AG04450 (cell line): ENCODE measurements at places on chromosomes 4 and X.

- DNase-seq: no peak
These were observed 299.9 kb downstream of the PPP4R3C start for GRCh38 chrX:27163236-27163635.

DNA sequence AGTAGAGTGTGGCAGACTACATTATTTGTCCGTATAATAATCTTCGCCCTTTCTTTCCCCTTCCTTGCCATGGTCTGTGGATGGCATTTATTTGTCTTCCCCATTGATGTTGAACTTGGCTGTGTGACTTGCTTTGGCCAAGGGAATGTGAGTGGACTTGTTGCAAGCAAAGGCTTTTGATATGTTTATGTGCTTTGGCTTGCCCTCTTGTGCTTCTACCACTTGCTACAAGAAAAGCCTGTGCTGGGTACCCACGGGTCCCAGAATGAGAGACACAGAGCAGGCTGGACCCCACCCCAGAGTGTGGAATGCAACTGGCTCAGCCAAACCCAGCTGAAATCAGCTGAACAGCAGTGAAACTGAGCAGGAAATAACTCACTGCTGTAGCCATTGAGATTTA, 63.0 kb downstream of the FAM184B start:
- DNase-seq: no peak

GRCh38 chr4:41542526-41543275, 4.7 kb downstream of the LIMCH1 start:
- no peak for DNase-seq

- no peak for DNase-seq
These were observed 16.1 kb upstream of the SULT1E1 start for GRCh38 chr4:69876071-69876470.

- DNase-seq: no peak
These were observed 10.3 kb downstream of the CPZ start for GRCh38 chr4:8602686-8603430.

- no peak for DNase-seq
These were observed 16.7 kb downstream of the GPRIN3 start for GRCh38 chr4:89290727-89291516.

- DNase-seq: no peak
These were observed 1511.0 kb downstream of the ARAP2 start for GRCh38 chr4:34733185-34733941.

DNA sequence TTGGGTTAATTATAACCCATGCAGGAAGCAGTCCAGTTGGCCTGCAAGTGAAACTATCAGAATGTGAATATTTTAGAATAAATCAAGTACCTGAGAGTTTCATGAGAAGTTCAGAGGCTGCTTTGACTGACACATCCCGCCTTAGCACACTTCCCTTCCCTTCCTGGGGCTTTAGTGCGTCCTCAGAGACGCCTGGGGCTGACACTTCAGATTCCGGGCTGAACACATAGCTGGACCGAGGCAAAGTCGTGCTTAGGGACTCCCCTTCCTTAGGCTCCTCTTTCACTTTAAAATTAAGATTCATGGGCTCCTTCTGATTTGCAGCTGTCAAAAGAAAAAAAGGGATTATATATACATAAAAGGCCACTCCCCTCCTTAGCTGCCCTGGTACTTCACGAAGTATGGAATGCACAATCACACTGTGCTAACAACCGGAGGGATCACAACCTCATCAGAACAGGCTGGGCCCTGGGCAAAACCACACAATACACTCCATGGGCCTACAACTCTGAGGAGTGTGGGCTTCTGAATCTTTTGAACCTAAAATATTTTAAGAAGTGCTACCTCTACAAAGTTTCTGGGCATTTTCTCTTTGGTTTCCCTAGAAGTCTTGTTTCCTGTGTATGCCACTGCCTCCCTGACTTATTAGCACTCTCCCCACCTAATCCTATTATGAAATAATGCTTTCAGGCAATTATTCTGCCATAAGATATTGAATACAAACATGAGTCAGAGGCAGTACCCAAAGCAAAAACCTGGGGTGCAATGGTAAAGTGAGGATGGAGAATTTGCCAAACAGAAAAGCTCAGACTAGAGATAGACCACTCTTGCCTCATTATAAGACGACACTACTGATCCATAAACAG, 68.2 kb downstream of the ZNF827 start:
- DNase-seq: no peak

- DNase-seq: no peak
These were observed 87.4 kb upstream of the SLC7A11 start for GRCh38 chr4:138329506-138330070.

DNA sequence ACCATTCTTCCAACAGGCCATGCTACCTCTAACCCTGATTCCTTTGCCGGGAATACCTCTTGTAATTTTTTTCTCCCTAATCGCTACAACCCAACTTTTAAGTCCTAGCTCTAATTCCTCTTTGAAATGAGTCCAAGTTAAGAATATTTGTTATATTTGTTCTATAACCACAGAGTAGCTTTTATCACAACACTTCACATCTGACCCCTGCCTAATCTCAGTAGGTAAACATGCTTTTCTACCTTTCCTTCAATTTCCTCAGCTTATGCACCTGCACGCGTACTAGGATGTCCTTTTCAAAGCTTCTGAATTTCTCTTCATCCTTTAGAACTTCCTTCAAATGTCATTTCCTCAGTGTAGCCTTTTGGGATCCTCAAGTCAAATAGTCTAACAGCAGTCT, 915.5 kb upstream of the LCORL start:
- DNase-seq: no peak

DNA sequence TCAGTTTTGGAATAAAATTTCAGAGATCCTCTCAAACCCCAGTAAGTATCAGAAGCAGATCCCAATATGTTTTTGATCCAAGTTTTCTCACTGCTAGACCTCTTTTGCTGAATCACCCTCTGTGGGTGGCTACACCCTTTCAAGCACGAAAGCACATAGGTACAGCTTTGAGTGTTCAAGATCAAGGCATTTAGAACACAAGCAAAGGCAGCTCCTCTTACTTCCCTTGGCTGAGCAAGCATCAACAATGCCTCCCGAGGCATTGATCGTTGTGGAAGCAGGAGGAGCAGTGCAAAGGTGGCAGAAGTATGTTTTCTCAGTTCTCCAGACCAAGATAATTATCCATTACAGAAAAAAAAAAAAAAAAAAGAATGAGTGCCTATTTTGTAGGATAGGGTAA, 72.0 kb upstream of the TSPAN7 start:
- DNase-seq: no peak

DNA sequence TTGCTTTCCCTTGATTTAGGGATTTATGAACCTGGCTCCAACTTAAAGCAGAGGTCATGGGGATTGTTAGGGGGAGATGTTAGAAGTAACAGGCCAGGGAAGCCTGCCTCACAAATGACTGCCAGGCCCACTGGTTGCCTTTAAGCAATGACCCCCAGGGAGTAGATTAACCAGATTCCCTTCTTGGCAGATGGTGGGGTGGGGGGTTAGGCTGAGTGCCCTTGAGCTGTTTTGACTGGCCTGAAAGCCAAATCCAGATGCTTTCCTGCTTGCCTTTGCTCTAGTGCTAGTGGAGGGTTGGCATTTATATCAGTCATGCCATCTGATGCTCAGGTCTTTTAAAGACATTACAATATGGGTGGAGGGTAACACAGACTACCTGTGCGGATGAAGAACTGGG, 128.1 kb downstream of the TMEM164 start:
- no peak for DNase-seq

GRCh38 chr4:104750008-104750407, 255.3 kb upstream of the CXXC4 start:
- no peak for DNase-seq

- no peak for DNase-seq
These were observed 611.6 kb upstream of the GRIA3 start for GRCh38 chrX:122572461-122572860.

DNA sequence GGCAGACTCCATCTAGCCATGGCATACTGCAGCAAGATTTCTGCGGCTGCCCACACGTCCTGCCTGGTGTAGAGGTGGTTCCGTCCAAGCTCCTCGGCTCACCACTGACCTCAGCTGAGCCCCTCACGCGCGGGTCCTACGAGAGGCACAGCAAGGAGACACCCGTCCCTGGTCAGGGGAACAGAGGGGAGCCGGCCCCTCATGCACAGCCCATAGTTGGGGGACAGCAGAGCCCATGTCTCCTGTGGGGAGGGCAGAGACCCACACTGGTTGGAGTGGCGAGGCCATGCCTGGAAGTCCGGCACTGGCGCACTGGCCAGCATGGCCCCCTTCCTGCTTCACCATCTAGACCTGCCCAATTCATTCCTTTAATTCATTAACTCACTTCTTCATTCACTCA, 80.8 kb downstream of the HTRA3 start:
- no peak for DNase-seq

DNA sequence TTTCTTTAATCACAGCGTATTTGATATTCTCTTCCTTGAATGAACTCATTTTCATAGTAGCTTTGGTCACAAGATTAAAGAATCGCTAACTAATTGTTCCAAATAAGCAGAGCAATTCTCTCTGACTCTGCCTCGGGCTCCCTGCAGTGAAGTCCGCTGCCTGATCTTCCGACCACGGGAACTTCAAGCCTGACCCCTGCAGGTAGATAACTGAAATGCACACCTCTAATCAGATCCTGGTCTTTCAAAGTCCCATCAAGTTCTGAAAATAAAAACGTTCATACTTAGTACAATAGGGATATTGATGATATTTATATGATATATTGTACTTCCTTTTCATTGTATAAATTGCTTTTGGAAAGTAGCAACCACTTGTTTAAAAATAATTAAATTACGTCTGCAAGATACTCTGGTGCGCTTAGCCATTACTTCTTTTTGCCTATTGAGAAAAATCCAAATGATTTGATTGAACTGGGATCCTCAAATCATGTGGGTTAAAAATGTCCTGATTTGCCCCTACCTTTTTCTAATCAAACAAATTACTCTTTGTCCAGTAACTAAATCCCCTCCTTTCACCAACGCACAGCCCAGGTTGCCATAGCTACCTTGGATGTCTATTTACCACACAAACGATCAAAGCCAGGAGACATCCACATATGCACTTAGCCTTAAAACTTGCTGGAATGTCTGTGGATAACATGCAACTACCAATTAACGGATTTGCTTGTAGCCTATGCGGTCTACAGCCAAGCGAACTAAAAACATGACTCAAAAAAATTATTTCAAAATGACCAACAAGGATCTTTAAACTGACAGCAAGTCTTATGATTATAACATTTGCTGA, 4.2 kb downstream of the MID1 start:
- DNase-seq: no peak

DNA sequence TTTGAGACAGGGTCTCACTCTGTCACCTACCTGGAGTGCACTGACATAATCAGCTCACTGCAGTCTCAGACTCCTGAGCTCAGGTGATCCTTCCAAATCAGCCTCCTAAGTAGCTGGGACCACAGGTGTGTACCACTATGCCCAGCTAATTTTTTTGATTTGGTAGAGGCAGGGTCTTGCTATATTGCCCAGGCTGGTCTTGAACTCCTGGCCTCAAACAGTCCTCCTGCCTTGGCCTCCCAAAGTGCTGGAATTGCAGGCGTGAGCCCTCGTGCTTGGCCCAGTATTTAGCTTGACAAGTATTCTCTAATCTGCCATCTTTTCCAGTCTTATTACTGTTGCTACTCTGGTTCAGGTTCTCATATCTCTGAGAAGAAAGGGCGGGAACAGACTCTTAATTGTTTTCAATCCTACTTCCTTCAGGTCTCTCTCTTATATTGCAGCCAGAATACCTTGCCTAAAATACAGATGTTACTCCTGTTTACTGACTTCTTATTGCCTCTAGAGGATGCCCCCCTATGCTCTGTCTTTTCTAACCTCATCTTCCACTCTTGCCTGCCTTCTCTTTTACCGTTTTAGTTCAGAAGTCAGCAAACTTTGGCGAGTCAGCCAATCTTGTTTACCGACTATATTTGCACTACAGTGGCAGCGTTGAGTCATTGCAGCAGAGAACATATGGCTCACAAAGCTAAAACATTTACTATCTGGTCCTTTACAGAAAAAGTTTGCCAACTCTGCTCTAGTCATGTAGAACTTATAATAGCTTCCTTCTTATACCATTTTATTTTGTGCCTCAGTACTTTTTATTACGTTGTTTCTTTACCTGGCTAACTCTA, 19.0 kb downstream of the MRPL1 start:
- DNase-seq: peak; percentile 3

DNA sequence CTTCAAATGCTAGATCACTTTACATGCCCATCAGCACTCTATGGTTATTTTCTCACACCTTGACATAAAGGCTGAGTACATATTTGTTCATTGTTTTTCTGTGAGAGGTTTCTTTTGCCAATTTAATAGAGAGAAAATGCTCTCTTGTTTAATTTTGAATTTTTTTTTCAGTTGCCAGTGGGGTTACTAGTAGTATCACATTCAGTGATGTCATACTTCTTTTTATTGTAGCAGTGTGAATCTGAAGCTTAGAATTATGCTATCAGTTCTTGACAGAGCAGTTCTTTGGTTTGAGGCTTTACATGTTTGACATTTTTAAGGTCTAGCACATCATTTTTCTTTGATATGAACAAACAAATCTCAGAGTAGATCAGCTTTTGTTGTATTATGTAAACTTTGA, 185.4 kb downstream of the NWD2 start:
- no peak for DNase-seq
